ENCODE measurements at places on chromosomes 5 and 9. TPM values are rescaled to one million over a fixed set of nuclear protein-coding genes. Genes with fewer than 3 reads are reported as not detected.

The CCL27 gene
- total RNA-seq = not detected

The RNF183 gene
- total RNA-seq = not detected

The OBP2B gene
- not detected for total RNA-seq

The NOXA1 gene
- 0.36 TPM for total RNA-seq

The AK8 gene
- not detected for total RNA-seq

The SARDH gene
- 0.18 TPM for total RNA-seq

The ADGRV1 gene
- total RNA-seq = 0.18 TPM

The SLCO4C1 gene
- total RNA-seq = 0.09 TPM

The TMEM174 gene
- not detected for total RNA-seq

The SHC3 gene
- 26.5 TPM for total RNA-seq

The TMEM8B gene
- 2.8 TPM for total RNA-seq

The GRPEL2 gene
- 24.4 TPM for total RNA-seq

The PCDHGC5 gene
- 7.0 TPM for total RNA-seq

The UNC5A gene
- not detected for total RNA-seq
